ENCODE measurements at places on chromosomes 6 and 20. TPM values are rescaled to one million over a fixed set of nuclear protein-coding genes. Genes with fewer than 3 reads are reported as not detected.
A peak's percentile ranks its signal among the peaks of the same experiment; 100 is the strongest.

DNA sequence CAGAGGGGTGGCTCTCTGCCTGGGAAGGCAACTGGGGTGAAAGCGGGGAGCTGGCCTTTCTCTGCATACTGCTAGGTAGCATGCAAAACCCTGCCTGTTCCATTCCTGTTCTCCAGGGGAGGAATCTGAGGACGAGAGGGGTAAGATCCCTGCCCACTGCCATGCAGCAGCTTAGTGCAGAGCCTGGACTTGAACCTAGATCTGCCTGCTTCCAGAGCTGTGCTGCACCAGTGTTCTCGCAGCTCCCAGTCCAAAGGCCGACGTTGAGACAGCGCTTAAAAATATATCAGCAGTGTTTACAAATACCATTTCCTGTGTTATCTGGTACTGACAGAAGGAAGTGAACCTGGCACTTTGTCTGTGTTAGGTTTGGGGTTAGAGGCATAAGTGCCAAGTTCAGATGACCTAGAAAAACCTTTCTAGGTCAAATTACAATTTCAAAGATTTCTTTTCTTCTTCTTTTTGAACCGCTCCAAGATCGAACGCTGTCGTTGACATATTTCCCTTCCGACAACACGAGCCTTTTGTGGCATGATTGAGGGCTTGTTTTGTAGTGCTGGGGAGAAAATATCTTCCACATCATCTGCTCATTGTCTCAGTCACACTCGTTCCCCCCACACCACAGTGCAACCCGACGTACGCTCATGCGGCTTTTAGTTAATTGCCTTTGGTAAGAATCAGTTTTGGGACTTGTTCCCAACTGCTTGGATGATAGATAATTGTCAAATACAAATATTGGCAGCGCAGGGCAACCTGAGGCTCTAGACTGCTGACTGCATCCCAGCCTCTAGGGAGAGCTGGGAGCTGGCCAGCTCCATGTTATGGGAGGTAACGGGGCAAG, 44.6 kb downstream of the TOX2 start:
- H3K27me3 ChIP-seq, result no peaks in the 10 kb centered on the region
- no peak for DNase-seq
- no peak overlapping the region for H3K27ac ChIP-seq
- peaks cover 13% of the 10 kb centered on the region for H3K36me3 ChIP-seq
- H3K4me1 ChIP-seq, result peaks cover 59% of the 10 kb centered on the region

DNA sequence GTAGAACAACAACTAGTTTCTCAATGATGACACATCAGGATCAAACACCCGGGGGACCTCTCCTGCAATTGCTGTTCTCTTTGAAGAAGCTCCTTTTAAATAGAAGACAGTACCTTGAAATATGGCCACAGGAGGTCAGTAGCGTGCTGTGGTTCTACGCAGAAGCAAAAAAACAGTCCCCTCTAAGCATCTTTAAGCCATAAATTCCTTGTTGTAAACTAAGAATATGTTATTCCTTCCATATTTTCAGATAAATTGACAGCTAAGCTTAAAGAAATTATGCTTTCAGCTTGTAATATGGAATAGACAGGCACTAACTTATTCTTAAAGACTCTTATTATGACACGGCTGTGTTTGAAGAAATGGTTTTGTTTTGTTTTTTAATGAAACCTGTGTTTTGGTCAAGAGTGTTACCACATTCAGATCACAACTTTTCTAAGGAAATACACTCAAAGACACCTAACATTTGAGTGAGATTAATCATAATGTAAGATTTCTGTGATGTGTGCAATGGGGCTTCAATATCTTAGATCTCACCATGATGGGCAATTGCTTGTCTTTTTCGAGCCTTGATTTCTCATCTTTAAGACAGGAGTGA, 49.7 kb upstream of the IL20RA start:
- DNase-seq, result peak; percentile 56
- H3K4me3 ChIP-seq, result no peak overlapping the region
- H3K27me3 ChIP-seq, result no peaks in the 10 kb centered on the region
- H3K4me1 ChIP-seq, result no peaks in the 10 kb centered on the region
- H3K27ac ChIP-seq, result no peak overlapping the region

GRCh38 chr6:151142676-151143075, 97.1 kb upstream of the AKAP12 start:
- no peak overlapping the region for H3K27ac ChIP-seq
- DNase-seq, result no peak
- no peaks in the 10 kb centered on the region for H3K27me3 ChIP-seq
- peaks cover 9% of the 10 kb centered on the region for H3K4me1 ChIP-seq
- H3K36me3 ChIP-seq, result no peaks in the 10 kb centered on the region

DNA sequence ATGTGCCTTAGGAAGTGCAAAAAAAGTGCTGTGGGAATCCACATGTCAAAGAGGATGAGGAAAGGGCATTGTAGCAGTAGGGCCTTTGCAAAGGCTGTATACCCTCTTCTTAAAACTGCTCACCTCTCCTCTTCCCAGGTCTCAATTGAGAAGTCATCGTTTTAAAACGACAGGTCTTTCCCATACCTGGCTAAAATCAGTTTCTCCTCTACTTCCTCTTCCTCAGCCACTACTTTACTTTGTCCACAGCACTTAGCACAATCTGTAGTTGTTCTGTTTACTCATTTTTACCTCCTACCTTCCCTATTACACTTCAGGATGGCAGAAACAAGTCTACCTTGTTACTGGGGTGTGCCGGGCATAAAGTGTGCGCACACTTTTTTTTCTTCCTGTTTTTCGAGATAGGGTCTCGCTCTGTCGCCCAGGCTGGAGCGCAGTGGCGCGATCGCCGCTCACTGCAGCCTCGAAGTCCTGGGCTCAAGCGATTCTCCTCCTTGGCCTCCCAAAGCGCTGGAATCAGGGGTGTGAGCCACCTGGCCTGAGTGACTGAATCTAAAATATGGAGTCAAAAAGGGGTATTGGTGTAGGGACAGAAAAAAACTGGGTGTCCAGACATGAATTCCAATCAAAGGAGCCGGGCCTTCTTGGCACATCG, 9.8 kb upstream of the ELOVL5 start:
- H3K27me3 ChIP-seq, result no peaks in the 10 kb centered on the region
- H3K4me1 ChIP-seq, result peaks cover 27% of the 10 kb centered on the region
- DNase-seq, result no peak
- peak overlapping the region; percentile 56 for H3K4me3 ChIP-seq

The SNAP25 gene
- total RNA-seq, result 3.9 TPM

The CEP85L gene
- 6.5 TPM for total RNA-seq

Data from SJSA1 (cell line).